ENCODE measurements at places on chromosomes 4 and X.

GRCh38 chr4:123401271-123402120 is 4.9 kb downstream of the SPRY1 start:
- DNase-seq = no peak

DNA sequence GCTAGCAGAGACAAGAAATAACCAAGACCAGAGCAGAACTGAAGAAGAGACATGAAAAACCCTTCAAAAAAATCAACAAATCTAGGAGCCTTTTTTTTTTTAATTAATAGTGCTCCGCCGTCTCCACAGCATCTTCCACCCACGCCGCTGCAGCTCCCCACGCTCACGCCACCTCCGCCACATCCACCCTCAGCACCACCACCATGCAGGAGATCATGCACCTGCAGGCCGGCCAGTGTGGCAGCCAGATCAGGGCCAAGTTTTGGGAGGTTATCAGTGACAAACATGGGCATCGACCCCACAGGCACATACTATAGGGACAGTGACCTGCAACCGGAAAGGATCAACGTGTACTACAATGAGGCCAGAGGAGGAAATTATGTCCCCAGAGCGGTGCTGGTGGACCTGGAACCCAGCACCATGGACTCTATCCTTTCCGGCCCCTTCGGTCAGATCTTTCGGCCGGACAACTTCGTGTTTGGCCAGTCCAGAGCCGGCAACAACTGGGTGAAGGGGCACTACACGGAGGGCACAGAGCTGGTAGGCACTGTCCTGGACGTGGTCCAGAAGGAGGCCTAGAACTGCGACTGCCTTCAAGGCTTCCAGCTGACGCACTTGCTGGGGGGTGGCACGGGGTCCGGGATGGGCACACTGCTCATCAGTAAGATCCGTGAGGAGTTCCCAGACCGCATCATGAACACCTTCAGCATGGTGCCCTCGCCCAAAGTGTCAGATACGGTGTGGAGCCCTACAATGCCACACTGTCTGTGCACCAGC is 171.2 kb downstream of the THOC2 start:
- no peak for DNase-seq

GRCh38 chr4:144645631-144646522 is at the start of gene HHIP:
Gene HHIP, plus strand, starts transcription at chr4:144646156. Its CDS starts 520 bp downstream, at chr4:144646676.
- DNase-seq = no peak

GRCh38 chrX:1610166-1610565 is 4.7 kb upstream of the ASMT start:
- no peak for DNase-seq

- no peak for DNase-seq
Observed at GRCh38 chr4:40369437-40370274, 34.5 kb downstream of the CHRNA9 start.

DNA sequence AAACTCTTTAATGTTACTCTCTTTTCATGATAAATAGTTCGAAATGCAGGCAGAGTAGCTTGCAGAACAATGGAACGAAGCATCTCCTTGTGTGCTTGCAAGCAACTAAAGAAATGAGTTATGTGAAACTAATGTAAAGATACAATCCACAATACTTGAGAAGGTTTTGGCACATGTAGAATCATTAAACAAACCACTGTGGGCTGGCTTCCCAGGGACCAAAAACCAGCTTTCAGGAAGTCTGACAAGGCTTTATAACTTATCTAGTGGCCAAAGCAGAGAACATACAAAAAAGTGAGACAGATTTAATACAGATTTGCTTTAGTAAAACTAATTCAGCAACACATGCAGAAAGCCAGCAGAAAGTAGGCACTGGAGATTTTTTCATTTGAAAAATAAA is 1673.8 kb upstream of the AGA start:
- DNase-seq = no peak

- no peak for DNase-seq
Observed at GRCh38 chrX:20362268-20363267, 95.9 kb upstream of the RPS6KA3 start.

GRCh38 chr4:61922766-61923165 is 722.6 kb downstream of the ADGRL3 start:
- no peak for DNase-seq

DNA sequence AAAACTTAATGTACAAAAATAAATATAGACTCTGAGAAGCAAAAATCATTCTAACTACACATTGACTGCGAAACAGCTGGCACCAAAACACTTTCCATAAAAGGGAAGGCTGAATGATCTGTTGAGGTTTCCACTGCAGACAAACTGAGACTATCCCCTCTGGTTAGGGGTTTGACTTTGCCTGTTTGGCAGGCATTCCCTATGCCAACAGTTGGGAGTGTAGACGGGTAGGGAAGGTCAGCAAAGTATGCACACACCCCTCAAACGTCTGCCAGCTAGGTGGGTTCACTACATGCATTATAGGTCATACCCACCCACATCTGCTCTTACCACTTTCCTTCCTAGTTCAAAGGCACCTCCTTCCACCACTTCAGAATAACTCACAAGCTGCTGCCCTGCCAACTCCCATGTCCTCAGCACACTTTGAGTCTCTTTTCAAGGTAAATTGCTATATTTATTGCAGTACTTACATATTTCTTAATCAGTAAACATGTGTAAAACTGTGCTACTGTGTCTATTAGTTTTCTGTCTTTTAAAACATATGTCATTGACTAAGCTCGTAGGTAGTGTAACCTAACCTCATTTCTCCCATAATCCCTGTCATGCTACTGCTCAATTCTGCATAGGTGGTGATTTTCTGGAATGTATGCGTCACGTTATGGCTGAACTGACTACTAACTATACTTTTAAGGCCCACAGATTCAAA is 12.4 kb downstream of the CTSO start:
- no peak for DNase-seq

GRCh38 chr4:110493520-110493919 is 17.6 kb downstream of the ENPEP start:
- DNase-seq = no peak

DNA sequence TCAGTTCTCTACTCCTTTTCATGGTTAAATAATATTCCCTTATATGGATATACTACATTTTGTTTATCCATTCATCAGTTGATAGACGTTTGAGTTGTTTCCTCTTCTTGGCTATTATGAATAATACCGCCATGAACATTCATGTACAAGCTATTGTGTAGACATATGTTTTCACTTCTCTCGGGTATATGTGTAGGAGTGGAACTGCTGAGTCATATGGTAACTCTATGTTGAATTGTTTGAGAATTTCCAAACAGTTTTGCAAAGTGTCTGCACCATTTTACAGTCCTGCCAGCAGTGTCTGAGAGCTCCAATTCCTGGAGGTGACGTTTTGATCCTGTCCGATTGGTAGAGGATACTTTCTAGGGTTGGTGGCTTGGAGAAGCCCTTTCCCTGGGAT is 23.6 kb downstream of the PLAC1 start:
- DNase-seq = no peak

- DNase-seq = no peak
Observed at GRCh38 chr4:109973529-109973905, 60.8 kb downstream of the EGF start.

DNA sequence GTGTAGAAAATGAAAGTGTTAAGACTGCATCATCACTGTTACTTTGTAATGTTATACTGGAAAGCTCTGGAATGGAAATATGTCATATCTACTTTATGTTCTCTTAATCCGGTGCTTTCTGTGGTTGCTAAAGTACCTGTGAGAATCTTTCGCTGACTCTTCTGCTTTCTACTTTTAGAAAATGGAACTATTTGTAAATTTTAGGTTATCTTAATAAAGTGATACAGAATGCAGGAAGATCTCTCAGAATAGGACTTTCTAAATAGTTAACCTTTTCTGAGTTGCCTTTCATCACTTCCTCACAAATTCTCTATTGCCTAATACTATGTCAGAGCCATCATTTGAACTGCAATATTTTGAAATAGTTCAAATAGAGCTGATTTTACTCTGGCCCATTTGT is 69.3 kb downstream of the BMP2K start:
- DNase-seq = no peak

- DNase-seq = no peak
Observed at GRCh38 chr4:104302731-104303130, 192.0 kb downstream of the CXXC4 start.

DNA sequence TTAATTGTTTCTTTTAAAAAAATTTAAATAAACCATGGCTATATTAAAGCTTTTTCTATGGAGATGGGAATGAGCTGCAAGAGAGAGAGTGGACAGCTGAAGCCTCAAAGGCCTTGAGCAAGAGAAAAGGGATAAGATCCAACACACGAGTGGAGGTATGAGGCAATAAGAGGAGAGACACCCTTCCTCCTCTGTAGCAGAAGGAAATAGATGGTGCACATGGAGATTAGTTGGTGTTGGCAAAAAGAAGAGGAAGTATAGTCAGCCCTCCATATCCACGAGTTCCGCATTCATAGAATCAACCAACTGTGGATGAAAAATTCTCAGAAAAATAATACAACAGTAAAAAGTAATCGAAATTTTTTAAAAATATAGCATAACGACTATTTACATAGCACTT is 3.2 kb downstream of the CXorf38 start:
- no peak for DNase-seq

GRCh38 chr4:8307714-8308113 is 38.2 kb downstream of the HTRA3 start:
- no peak for DNase-seq

GRCh38 chr4:81337211-81337610 is 122.2 kb upstream of the PRKG2 start:
- DNase-seq = no peak

- no peak for DNase-seq
Observed at GRCh38 chr4:38682336-38682735, 18.3 kb downstream of the KLF3 start.

DNA sequence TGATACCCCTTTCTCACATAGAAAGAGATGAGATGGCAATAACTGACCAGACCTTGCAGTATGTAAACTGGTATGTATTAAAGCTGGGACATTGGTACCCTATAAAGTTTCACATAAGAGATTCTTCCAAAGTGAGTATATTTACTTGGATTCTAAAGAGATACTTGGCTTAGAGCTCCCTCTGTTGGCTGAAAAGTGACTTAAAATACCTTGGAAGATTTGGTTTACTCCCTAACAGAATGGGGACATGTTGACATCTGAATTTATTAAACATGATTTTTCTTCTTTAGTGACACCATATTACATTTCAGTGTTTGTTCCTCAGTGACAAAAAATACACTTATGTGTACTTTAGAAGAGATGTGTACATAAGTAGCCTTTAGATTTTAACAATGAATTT is 47.9 kb upstream of the RGN start:
- no peak for DNase-seq

GRCh38 chr4:83216959-83217683 is 67.5 kb downstream of the COQ2 start:
- no peak for DNase-seq

DNA sequence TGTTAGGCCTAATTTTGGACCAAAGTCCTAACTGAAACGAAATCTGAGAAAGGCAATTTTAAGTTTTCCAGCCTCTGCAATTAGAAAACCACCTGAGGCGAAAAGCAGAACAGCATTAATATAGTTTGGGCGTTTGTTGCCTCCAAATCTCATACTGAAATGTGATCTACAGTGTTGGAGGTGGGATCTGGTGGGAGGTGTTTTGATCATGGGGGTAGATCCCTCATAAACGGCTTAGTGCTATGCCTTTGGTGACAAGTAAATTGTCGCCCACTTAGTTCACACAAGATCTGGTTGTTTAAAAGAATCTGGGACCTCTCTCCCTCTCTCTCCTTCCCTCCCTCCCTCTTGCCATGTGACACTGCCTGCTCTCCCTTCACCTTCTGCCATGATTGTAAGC is 5.7 kb downstream of the FAM241A start:
- DNase-seq = no peak

- no peak for DNase-seq
Observed at GRCh38 chr4:95129031-95129430, 371.3 kb downstream of the BMPR1B start.

- no peak for DNase-seq
Observed at GRCh38 chrX:43882294-43882681, at the start of gene MAOB. Gene MAOB, minus strand, starts transcription at chrX:43882450. Its CDS starts 151 bp downstream, at chrX:43882299.

GRCh38 chr4:38868059-38868960 is 704 bp downstream of the FAM114A1 start:
- DNase-seq = no peak

- DNase-seq = no peak
Observed at GRCh38 chr4:9867751-9868425, 86.5 kb downstream of the DRD5 start.

DNA sequence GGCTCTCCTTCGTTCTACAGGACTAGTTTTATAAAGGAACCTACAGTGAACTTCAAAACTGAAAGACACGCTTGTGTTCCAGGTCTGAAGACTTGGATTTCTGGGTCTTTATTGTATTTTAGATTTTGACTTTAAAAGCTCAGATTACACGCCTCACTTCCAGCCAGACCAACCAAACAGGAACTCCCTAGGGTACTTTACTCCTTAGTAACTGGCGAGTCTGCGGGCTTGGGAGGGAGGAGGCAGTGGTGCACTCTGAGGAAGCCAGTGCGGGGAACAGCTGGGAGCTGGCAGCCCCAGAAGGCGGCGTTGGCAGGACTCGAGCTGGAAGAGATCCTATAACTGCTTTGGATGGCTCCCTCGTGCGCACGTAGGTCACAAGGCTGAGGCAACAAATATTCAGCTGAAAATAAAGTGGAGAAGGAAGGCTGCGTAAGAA is 391 bp upstream of the PHKA1 start:
- DNase-seq = no peak

DNA sequence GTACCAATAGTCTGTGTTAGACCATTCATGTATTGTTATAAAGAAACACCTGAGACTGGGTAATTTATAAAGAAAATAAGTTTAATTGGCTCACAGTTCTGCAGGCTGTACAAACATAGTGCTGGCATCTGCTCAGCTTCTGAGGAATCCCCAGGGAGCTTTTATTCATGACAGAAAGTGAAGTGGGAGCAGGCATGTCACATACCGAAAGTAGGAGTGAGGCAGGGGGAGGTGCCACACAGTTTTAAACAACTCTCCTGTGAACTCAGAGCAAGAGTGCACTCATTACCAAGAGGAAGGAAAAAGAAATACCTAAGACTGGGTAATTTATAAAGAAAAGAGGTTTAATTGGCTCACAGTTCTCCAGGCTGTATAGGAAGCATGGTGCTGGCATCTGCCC is 591.2 kb downstream of the PPP4R3C start:
- no peak for DNase-seq

GRCh38 chrX:102835504-102836146 is 101.4 kb upstream of the RAB40AL start:
- no peak for DNase-seq

DNA sequence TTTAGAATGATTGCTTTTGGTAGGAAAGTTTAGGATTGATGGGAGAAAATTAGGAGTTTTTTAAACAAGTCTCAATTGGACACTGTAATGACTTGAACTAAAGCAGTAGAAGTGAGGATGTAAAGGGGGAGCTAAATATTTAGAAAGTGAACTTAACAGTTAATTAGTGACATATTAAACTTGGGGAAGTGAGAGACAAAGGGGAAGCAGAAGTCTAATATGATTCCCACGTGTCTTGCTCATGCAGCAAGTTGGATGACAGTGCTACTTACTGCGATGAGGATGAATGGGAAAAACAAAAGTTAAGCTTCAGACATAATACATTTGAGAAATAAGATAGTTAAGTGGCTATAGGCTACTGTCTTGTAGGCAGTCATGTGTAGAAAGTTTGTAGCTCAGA is 110.4 kb downstream of the RPA4 start:
- no peak for DNase-seq

Data from stimulated activated CD8-positive, alpha-beta memory T cell treated with anti-CD3 and anti-CD28 coated beads, Interleukin-2, amount 100 ng/mL, for 1 hour (primary cell).